IMR-90 (cell line): ENCODE measurements at places on chromosomes 16 and 17.

GRCh38 chr16:84243732-84244131 is 3.9 kb upstream of the KCNG4 start:
- no peak for DNase-seq

DNA sequence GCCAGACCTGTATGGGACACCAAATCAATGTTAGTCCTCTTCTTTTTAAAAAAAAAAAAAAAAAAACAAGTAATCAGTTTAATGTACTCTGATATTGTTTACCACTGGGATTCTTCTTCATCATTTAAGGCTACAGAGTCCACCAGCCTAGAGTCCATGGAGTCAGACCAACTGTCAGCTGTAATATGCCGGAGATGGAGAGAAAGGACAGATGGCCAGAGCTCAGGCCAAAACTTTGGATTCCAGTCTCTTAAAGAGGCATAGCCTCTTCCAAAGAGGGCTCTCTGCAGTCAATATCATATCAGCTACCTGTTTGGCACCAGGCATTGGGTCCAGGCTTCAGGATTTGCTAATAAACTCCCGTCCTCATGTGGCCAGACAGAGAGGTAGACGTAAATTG is 469.6 kb upstream of the HSBP1 start:
- DNase-seq = no peak

DNA sequence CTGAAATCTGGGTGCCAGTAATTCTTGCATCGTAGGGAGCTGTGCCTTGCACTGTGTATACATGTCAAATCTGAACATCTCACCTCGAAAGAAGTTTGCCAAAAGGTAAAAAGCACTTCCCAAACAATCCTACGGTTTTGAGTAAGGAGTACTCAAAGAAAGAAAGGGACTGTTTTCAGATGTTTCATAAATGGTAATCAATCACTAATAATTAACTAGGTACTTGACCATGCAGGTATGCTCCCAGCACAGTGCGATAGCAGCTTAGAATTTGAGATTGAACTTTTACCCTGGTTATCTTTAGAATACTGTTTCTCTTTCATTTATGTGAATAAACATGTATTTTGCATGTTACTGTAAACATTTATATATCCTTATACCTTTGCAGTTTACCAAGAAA is 39.0 kb downstream of the PRKCA start:
- DNase-seq = no peak

- DNase-seq = no peak
Observed at GRCh38 chr16:3652373-3653195, 1.9 kb upstream of the DNASE1 start.

- DNase-seq = no peak
Observed at GRCh38 chr17:7408252-7408727, 645 bp downstream of the NLGN2 start.

DNA sequence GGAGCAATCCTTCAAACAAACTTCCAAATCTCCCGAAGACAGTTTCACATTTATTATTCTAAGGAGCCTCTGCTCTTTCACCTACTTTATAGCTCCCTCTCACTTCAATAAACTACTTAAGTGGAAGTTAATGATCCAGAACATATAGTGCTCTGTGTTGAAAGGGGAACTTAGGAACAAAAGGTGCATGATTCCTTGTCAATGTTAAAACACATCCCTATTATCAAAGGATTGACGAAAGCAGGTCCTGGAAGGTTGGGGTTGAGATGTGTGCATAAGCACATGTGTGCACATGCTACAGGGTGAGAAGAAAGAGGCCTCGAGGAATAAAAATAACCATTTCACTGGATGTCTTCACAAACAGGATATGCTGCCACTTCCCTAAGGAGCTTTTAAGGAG is 170.3 kb downstream of the SLC39A11 start:
- no peak for DNase-seq

GRCh38 chr17:48655913-48656312 is 29.8 kb upstream of the HOXB9 start:
- DNase-seq = no peak
